ENCODE measurements at places on chromosomes 3 and 15.

GRCh38 chr3:10240799-10241198 lies 7.5 kb upstream of the TATDN2 start:
- no peak for DNase-seq

DNA sequence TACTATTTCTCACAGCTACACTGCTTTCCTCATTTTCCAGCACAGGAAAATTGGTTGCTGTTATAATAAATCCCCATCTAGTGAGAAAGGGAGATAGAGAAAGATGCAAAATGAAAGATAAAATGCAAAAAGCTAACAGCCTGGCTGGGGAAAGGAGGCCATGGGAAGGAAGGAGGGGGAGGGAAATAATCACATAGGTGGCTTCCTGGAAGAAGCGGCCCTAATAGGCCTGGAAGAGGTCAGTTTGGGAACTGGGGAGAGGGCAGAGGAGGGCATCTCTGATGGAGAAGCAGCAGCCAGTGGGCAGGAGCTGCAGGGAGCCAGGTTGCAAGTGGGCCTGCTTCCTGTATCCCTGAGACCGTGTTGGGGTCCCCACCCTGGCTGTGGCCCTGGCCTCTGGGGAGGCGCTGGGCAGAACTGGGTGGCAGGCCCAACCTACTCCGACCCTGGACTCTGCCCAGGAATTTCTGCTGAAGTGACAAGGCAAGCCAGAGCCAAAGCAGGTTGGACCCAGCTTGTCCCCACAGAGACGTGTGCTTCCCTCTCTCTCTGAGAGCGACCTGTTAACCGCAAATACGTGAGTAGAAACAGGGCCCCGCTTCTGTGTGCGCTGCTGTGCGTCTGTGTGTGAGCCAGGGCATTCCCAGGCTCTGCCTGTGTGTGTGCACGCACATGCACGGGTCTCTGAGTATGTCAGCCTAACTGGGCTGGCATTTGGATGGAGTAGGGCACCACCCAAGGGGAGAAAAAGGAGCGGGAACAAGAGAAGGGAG lies 1.9 kb downstream of the SLC28A1 start:
- DNase-seq = no peak

GRCh38 chr3:38836561-38836960 lies 20.5 kb upstream of the SCN10A start:
- no peak for DNase-seq

DNA sequence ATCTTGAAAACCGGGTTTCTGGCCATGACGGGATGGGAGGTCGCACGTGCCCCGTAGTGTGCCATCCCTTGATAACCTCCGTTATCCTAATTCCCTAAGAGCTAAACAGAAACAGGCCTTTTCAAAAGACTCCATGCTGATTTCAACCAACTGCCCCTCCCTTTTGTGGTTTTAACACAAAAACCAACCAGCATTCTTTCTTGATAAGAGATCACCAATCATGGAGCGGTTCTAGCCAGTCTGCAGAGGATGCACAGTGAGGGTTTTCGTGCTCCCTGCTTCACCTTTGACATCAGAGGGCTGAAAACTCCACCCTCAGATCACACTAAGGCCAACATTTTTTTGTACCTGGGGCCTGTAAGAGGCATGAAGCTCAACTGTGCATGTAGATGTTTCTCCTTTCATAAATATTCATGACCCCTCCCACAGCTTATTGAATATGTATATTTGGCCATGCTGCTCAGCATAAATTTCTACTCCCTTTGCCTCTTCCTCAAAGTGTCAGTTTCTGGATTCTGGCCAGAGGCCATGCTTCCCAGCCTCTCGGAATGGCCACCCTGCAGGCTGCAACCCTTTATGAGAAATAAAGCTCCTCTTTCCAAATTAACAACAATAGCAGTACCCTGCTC lies 41.3 kb downstream of the FAM3D start:
- DNase-seq = no peak

DNA sequence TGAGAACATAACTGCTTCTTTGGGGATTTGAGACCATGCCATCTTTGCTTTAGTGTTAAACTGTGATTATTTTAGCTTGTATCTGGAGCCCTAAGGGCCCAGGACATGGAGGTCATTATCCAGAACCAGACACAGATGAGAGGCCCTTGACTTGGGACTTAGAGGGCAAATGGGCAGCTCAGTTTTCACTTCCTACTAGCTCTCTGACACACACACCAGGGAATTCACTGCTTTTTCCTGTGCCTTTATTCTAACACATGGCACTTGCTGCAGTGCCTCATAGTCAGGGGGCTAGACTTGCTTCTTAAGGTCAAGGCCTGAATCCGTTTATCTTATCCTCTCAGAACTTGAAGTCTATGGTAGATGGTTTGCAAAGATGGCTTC lies 33.3 kb downstream of the AMOTL2 start:
- DNase-seq = no peak

- peak; percentile 61 for DNase-seq
Measured at GRCh38 chr15:65032801-65033537, 3.5 kb upstream of the MTFMT start.
